ENCODE measurements at places on chromosomes 3 and 15.

DNA sequence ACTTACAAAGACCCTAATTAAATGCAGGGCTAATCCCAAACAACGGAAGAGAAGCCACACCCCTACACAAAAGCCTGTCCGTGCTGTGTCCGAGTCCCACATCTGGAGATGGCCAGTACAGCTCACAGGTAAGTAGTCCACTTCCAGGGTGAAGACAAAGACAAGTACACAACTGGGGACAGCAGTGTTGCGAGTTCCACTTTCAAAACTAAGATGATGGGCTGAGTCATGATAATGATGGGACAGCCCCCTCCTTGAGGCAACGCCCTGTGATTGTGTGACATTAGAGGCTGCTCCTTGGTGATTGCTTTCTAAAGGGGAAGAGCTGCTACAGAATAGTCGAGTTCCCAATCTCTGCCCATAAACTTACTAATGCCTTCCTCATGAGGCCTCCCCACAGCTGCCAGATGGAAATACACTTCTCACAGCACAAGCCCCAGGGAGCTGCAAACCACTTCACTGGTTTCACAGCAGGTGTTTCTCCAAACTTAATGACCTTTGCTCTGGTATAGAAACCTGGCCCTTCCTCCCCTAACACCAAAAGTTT lies 27.6 kb downstream of the RFT1 start:
- DNase-seq = no peak

GRCh38 chr3:39029556-39029955 lies 22.2 kb downstream of the SCN11A start:
- no peak for DNase-seq

DNA sequence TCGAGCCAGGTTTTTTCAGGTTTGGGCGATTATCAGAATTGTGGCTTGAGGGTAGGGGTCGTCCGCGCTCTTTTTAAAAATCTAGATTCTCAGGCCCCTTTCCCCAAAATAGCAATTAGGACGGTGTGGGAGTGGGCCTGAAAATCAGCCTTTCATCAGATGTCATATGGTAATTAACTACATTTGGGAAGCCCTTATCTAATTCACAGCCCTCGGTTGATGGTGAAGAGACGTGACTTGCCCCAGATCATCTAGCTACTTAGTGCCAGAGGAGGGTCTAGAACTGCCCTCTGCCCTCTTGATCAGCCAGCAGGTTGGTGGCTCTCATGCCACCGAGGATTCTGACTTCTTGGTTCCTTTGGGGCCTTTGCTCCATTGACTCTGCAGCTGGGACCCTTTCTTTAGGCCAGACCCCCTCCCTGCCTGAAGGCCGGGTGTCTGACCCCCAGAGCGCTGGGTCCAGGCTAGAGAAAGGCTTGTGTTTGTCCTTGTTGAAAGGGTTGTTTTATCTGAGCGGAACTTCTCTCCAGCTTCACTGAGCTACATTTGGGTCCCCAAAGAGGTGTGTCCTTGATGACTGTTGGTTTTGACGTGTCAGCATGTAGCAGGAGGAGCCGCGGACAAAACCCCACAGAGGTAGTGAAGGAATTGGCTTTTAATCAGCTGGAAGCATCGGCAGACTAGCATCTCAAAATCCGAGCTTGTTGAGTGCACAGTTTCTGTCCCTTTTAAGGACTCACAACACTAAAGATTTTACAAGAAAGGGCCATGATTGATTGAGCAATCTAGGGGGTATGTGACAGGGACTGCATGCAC lies 857 bp downstream of the AEN start:
- DNase-seq = no peak

- DNase-seq = no peak
These were observed 317.5 kb downstream of the GBE1 start for GRCh38 chr3:81443958-81444357.

DNA sequence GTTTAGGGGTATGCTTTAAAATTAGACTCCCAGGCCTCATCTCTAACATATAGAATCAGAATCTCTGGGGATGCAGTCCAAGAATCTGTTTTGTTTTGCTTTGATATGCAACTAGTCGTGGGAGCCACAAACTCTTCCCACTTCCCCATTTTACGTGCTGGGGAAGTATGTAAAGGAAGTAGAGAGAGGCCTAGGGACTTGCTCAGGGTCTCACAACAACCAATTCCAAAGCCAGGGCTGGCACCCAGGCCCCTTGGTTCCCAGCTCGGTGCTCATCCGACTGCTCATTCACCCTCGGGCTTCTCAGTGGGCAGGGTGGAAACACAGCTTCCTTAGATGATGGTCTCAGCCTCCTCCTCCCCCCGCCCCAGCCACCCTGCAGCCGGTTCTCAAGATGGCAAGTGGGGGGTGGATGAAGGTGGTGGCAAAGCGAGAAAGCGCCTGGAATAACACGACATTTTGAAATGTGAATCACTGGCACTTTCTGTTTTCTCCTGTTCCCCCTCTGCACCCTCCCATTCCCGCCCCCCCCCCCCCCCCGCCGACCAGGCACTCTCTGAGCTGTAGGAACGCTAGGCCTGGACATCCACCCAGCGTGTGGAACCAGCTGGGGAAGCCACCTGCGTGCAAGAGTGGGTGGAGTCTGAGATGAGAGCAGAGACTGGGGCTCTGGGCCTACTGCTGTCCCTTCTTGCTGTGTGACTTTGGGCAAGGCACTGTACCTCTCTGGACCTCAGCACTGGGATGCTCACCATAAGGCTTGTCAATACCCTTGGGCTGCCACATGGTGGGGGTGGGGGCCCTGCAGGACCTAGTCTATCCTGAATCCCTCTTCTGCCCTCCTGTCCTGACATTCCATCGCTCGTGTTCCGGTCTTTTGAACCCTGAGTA lies 214.5 kb downstream of the RPLP1 start:
- no peak for DNase-seq

DNA sequence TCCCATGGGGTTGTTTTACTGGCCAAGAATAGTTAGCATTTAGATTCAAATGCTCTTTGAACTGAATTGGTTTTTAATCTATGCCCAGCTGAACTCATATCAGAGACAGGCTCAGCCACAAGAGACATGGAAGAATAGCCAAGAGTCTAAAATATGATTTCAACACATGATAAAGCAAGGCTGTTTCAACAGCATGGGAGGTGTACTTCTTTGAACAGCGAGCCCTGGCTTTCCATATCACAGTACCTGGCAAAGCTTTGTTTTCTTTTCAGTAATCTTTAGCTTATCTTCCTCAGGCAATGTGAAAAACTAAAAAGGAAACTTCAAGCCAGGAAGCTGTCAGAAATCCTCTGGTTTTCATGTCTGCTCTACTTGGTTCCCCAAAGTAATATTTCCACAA lies 413.6 kb upstream of the ADAMTS9 start:
- no peak for DNase-seq

DNA sequence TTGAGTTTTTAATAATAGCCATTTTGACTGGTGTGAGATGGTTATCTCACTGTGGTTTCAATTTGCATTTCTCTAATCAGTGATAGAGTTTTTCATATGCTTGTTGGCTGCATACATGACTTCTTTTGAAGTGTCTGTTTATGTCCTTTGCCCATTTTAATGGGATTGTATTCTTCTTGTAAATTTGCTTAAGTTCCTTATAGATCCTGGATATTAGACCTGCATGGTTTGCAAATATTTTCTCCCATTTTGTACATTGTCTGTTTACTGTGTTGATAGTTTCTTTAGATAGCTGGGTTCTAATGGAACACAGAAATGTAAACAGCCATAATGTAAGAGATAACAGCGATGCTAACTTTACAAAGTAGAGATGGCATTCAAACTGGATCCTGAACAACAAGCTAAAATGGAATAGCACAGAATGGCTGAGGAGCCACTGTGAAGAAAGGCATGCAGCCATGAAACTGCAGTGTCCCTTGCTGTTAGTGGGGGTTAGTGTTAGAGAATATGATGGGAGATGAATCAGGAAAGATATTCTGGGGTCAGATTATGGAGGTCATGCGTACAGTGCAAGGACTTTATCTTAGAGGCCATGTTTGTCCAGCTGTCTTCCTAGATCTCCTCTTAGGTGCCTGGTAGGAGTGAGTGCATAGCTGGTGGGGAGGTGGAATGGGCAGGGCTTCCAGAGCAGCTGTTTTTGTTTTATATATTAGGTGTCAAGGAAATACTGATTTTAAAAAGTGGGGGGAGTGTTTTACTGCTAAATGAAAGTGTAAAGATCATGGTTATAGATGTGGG lies 48.1 kb downstream of the BBS4 start:
- DNase-seq = no peak

DNA sequence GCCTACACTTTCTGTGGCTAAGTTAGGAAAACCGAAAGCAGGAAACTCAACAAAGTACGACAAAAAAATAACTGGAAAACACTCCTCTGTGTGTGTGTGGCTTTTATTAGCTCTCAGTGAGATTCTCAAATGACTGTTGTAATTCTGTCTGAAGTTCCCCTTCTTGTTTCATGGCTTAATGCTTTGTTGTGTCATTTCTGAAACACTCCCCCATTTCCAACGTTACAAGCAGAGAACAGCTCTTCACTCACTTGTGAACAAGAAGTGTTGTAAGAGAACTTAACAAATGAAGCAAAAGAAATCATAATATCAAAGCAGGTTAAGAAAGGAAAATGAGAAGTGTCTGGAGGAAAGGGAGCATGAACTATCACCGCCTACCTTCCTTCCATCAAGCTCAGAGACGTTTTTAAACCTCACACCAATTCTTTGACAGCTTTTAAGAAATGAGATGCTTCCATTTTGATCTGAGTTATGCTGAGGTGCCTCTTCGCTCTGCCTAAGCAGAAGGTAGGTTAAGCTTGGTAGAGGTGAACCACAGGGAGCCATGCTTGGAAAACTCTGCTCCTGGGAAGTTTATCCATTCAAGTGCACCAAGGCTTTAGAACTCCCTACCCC lies 12.4 kb upstream of the SEC62 start:
- no peak for DNase-seq

GRCh38 chr3:127954640-127955039 lies 39.6 kb downstream of the KBTBD12 start:
- no peak for DNase-seq

DNA sequence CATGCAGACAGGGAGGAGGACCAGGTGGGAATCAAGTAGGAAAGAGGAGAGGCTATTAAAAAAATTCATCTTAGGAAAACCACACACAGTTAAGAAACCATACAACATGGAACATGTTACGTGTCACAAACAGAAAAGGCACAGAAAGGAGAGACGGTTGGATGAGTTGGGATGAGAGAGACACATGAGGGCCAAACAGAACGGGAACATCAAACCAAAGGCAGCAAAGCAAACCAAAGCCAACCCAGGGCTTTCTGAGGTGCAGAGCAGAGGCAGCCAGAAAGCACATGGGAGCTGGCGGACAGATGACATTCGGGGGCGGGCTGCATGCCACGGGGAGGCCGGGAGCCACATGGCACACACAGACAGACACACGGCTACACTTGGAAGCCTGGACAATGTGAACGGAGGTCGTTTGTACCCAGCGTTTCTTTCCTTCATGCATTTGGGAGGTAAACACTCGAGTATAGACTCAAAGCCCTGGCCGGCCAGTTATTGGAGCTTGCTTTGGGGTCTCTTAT lies 8.6 kb upstream of the SEC13 start:
- no peak for DNase-seq

- no peak for DNase-seq
These were observed 295.0 kb downstream of the LRTM1 start for GRCh38 chr3:54632834-54633233.

DNA sequence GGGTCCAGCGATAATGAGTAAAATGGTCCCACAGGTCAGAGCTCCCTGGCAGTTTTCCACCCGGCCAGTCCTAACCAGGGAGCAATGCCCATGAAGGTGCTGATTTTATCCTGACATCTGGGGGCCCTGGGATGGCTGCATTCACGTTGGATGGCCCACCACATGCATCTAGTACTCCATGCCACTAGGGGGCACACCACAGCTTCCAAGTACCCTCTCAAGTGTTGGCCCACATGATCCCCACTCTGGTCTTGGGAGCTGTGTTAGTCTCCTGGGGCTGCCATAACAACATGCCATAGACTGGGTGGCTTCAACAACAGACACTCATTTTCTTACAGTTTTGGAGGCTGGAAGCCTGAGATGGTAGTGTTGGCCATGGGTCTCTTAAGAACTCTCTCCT lies 225.5 kb downstream of the SLCO3A1 start:
- no peak for DNase-seq

DNA sequence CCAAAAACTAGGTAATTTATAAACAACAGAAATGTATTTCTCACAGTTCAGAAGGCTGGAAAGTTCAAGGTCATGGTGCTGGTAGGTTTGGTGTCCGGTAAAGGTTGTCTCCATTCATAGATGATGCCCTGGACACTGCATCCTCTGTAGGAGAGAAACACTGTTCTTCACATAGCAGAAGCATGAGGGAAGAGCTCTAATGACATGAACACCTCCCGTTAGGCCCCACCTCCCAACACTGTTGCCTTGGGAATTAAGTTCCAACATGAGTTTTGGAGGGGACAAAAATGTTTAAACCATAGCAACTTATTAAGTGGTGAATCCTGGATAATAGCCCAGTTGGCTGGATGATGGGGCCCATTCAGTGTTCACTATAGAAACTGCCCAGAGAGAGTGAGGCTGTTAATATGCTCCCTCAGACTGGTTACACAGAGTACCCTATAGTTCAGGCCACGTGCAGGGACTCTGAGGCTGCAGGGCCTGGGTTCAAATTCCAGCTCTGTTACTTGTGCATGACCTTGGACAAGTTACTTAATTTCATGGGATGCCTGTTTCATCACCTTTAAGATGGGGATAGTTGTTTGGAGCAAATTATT lies 37.0 kb downstream of the CCNL1 start:
- no peak for DNase-seq

DNA sequence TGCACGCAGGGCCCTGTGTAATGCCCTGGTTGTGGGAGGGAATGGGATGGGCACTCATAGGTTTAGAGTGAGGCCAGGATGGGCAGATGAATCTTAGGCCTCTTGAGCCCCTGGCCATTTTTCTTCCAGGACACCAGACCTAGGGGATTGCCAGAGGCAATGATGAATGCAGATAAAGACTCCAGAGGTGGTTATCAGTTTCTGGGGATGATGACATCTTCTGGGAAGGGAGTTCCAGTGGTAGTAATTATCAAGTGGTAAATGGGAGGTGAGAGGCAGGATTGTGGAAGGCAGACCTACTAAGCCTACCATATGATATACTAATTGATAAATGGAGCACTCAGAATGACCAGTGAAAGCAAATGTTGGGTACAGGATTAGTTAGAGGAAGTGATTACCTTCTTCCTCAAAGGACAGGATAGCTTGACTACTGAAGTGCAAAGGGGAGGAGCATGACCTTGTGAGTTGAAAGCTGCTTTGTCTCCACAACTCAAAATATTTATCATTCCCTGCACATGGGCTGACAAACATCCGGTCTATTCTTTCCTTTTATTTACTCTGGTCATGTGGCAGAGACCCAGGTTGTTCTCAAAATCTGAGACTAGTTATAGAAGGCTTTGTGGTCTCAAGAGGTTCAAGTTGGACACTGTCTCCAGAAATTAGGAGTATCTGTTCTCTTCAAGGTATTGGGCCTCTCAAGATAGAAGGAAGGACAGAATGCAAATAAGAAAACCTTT lies 10.2 kb upstream of the MAPK6 start:
- DNase-seq = no peak

DNA sequence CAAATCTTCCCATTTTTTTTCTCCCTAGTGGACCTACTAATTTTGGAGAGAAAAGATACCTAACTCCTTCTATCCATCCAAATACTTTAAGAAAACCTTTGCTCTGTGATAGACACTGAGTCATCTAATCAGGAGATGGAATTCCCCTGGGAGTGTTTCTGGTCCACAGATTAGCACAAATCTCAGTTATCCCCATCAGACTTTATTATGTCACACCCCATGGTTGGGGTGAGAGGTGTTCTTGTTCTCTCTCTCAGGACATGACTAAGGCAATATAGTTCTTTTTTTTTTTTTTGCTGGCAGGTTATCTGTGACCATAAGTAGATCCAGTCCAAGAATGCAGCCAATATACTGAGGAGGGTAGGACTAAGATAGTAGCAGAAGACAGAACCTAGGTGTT lies 15.8 kb downstream of the SLC9A9 start:
- no peak for DNase-seq

All from anterior cingulate cortex (tissue), 58 donors.